ENCODE measurements at places on chromosomes 7 and 10. TPM values are rescaled to one million over a fixed set of nuclear protein-coding genes. Genes with fewer than 3 reads are reported as not detected.

MNX1 gene
- not detected for total RNA-seq

CYP3A4 gene
- total RNA-seq = not detected

FAM237B gene
- total RNA-seq = not detected

LAMB4 gene
- total RNA-seq = 0.18 TPM

STN1 gene
- 27.5 TPM for total RNA-seq

GIMAP2 gene
- 41.5 TPM for total RNA-seq

NPC1L1 gene
- not detected for total RNA-seq

ACSL5 gene
- total RNA-seq = 22.7 TPM

CFAP69 gene
- total RNA-seq = 1.8 TPM

ARMH3 gene
- 9.7 TPM for total RNA-seq

CHST3 gene
- total RNA-seq = 12.9 TPM

FZD1 gene
- total RNA-seq = 4.7 TPM

GTF2I gene
- total RNA-seq = 169 TPM

SLC18A3 gene
- not detected for total RNA-seq

LRGUK gene
- total RNA-seq = 0.07 TPM

KCNH2 gene
- 0.07 TPM for total RNA-seq

RNF148 gene
- total RNA-seq = 0.86 TPM

OR2A1 gene
- total RNA-seq = not detected

TMEM176A gene
- not detected for total RNA-seq

TMEM196 gene
- not detected for total RNA-seq

COL28A1 gene
- not detected for total RNA-seq

MLXIPL gene
- not detected for total RNA-seq

PNLIPRP2 gene
- total RNA-seq = not detected

MMD2 gene
- total RNA-seq = not detected

NAT16 gene
- not detected for total RNA-seq

CHN2 gene
- total RNA-seq = 0.78 TPM

VSTM4 gene
- 0.26 TPM for total RNA-seq

SAP25 gene
- not detected for total RNA-seq

ZNF239 gene
- total RNA-seq = 1.1 TPM

PDLIM1 gene
- 46.5 TPM for total RNA-seq
